Posterior vena cava (tissue), 2 donors: ENCODE measurements at places on chromosomes 1 and 21. TPM values are rescaled to one million over a fixed set of nuclear protein-coding genes. Genes with fewer than 3 reads are reported as not detected.
A peak's percentile ranks its signal among the peaks of the same experiment; 100 is the strongest.

Gene BTF3L4
- 36.6 TPM for total RNA-seq

Gene TLR5
- 11.2 TPM for total RNA-seq

DNA sequence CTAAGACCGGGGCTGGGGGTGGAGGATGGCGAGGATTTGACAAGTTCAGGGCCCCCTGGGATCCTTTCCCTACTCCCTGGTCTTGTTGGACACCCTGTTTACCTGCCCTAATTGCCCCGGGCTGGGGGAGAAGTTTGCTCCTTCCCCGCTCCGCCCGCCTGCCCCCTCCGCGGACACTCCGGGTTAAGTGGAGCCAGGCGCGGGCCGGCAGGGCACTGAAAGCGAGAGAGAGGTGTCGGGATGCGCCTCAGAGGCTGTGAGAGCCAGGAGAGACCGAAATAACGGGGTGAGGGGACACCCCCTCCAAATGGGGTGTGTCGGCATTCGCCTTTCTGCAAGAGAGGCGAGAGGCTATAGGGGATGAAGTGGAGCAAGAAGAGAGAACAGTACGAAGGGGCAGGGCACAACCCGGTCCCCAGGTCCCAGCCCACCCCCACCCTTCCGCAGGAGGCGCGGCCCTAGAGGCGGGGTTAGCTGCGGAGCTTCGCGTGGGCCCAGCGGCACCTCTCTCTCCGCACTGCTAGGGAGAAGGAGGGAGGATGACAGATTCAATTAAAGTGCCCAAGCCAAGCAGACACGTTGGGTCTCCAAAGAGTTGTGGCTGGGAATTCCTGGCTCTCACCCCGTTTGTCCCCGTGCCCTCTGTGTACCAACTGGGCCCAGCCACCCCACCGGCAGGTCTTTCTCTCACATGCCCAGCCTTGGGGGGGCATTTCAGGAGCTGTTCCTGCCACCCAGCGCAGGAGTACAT lies 3.8 kb downstream of the EFNA3 start:
- no peak for DNase-seq

DNA sequence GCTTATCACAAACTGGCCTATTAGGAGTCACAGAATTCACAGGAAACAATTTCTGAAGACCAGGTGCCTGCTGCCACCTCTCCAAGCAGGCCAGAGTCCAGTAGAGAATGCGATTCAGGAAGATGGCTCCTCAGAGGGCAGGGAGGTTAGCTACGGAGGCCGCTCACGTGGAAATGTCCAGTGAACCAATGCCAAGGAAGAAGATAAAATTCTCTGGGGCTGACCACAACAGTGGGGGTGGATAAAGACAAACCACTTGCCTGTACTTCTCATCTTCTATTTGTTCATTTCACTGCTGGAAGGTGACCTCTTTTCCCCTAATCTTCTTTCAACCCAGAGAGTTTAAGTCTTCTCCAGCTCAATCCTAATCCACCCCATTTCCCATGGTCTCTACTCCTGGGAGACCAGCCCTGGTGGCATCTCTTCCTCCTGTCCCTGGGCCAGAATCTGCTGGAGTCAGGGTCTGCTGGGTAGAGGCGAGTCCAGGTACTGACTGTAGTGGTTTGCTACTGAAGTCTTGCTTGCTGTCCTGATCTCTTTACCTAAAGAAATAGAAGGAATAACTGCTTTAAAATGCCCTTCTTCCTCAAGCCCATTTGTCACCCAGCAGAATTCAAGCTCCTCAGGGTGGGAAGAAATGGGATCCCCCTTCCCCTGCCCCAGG lies 3.2 kb downstream of the PSRC1 start:
- DNase-seq = no peak

DNA sequence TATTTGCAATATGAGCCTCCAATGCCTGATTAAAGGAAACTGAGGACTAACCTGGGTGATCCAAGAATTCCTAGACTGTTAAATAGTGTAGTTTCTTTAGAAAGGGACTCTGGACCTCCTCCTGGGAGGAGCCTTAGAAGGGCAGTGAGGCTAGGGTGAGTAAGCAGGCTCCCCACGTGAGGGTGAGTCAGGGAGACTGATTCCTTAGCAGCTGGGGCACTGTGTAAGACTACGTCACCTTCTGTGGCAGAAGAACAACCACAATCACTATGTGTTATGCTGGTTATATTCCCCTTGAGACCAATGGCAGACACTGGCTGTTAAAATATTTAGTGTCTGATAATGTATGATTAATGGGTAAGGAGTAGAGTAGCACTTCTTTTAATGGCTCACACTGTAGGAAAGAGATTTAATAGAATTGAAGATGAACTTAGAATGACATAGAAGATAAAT lies 53.3 kb upstream of the SYT14 start:
- DNase-seq = peak; percentile 89

GRCh38 chr21:32733356-32733755 lies 5.5 kb upstream of the SYNJ1 start:
- DNase-seq = no peak

DNA sequence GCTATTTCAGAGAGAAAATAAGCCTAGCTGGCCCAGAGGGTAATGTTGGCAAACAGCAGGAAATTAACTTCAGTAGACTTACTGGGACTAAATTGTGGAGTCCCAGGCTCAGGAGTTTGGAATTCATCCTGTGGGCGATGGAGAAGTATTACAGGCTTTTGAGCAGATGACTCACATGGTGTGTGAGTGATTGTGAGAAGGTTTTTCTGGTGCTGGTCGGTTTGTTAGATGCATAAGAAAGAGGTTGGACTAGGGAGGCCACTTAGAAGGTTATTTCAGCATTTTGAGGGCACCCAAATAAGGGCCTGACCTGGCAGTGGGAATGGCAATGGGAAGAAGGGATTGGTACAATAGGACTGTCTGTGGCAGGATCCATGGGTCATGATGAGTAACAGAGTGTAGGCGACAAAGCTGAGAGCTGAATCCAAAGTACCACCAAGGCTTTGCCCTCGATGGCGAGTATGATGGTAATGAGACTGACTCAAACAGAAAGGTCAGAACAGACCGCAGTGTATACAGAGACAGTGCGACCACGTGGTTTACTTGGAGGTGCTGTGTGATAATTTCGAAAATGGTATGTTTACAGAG lies 69.2 kb upstream of the KIF26B start:
- no peak for DNase-seq

GRCh38 chr1:77378723-77379535 lies 97.1 kb downstream of the AK5 start:
- DNase-seq = no peak

DNA sequence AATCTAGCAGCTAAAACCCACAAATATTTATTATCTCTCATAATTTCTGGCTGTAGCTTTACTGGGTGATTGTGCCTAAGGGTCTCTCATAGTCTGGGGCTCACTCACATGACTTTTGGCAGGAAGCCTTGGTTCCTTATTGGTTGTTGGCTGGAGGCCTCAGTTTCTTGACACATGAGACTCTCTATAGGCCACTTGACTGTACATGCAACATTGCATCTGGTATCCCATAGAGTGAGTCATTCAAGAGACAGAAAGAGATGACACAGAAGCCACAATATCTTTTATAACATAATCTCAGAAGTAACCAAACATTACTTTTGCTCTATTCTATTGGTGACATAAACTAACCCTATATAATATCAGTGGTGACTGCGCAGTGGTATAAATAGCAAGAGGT lies 128.5 kb upstream of the HNRNPU start:
- DNase-seq = no peak

- DNase-seq = no peak
Observed at GRCh38 chr1:93565496-93566206, 116.0 kb downstream of the BCAR3 start.

Gene TAF13
- total RNA-seq = 63.3 TPM

GRCh38 chr1:110706621-110707020 lies 31.9 kb upstream of the KCNA3 start:
- no peak for DNase-seq

GRCh38 chr1:86887479-86888162 lies 26.3 kb downstream of the SELENOF start:
- DNase-seq = no peak

Gene HSD3B1
- total RNA-seq = not detected

DNA sequence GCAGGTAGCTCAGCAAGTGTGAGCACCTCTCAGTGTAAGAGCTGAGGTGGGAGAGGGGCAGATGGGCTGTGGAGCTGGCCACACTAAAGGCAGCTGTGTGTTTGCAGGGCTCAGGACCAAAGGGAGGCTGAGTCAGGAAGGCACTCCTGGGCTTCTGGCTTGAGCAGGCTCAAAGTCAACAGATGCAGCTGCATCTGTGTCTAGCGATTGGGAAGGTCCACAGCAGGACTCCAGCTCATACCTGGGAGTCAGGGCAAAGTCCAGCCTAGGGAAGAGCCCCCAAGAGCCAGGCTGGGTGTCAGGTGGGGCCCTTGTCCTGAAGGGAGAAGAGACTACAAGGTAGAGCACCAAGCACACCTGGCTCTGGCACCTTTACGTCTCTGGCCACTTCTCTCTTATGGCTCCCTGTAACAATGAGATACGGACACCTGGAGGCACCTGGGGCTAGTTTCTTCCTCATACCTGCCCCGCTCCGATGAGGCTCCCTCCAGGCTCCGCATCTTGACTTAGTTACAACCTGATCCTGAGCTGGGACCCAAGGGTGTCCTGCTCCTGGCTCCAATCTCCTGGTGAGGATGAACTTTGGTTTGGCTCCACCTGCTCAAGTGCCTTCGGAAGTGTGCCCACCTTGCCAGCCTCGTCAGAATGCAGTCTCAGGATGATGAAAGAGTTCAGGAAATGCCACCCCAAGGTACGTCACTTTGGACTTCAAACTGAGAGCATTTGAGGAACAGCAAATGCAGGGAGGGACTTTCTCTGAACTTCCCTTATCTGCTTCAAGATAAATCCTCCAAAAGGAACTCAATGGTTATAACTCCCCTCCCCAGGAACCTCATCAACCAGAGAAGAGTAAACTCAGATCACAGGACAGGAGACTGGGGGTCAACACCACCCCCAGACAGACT lies 21.5 kb upstream of the SLC2A1 start:
- DNase-seq = no peak

Gene HSD3B2
- total RNA-seq = not detected

Gene LRRC8D
- total RNA-seq = 5.6 TPM

DNA sequence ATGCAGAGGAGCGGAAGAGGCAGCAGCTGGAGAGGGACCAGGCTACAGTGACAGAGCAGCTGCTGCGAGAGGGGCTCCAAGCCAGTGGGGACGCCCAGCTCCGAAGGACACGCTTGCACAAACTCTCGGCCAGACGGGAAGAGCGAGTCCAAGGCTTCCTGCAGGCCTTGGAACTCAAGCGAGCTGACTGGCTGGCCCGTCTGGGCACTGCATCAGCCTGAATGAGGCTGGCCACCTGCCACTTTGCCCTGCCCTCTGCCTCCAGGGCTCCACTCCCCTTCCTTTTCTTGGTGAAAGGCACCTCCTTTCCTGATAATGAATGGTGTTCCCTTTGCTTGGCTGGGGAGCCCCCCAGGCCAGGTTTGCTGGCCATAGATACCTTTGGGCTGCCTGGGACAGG lies 3.3 kb upstream of the HMGN2 start:
- peak; percentile 80 for DNase-seq

Gene VWA5B1
- not detected for total RNA-seq

Gene INKA2
- 12.4 TPM for total RNA-seq

Gene LCE2B
- total RNA-seq = not detected

Gene TSPAN2
- 43.9 TPM for total RNA-seq

- no peak for DNase-seq
Observed at GRCh38 chr1:215878843-215879242, 311.7 kb downstream of the KCTD3 start.

- no peak for DNase-seq
Observed at GRCh38 chr1:29736582-29737188, 500.4 kb downstream of the PTPRU start.

DNA sequence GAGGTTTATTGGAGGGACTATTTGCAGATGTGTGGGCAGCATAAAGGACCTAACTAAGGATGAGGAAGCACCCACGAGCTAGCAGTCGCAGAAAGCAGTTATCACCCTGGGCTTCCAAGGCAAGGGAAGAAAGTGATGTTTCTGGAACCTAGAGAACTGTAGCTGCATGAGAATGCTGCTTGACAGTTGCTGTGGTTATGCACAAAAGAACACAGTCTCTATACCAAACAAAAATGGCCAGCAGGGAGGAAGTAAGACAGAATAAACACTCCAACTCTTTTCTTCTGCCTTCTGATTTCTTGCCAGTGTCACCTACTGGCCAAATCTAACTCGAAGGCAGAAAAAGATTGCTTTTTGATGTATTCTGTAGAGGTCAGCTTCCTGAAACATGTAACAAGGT lies 190.2 kb downstream of the RASAL2 start:
- DNase-seq = no peak
